ENCODE measurements at places on chromosomes 6 and 20.
A peak's percentile ranks its signal among the peaks of the same experiment; 100 is the strongest.

GRCh38 chr6:169783401-169783800 lies 32.0 kb downstream of the ERMARD start:
- no peak for DNase-seq

DNA sequence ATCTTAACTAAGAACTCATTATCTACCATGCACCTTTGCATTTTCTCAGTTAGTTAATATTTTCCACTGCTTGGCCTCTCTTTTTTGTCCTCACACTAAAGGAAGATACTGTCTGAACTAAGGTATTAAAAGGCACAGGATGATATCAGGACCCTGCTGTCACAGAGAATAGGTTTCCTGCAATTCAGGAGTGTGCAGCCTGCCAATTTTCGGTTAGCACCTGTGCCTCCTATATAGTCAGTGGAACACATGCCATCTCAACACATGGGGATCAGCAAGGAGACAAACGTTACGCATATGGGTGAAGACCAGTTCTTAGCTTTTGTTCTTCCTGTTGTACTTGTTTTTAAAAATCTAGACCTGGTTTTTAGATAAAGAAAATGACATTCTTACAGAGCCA lies 71.0 kb downstream of the FUT9 start:
- DNase-seq: no peak

DNA sequence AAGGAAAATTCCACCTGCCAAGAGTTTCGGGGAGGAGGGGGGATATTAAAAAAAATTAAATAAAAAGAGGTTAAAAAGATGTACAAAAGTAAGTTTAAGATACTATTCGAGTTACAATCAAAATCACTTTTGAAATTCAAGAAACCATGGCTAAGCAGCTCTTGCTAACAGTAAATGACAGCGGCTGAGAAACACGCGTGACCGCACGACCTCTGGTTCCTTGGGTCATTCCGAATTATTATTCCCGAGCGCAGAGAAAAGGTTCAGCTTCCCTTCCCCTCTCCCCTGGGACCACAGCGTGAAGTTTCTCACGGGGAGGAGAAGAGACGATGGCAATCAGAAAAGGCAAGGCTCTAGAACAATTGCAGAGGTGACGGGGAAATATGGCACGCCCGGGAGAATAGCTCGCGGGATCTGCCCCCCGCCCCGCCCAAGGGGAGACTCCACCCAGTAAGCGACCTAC lies 496 bp downstream of the TMEM242 start:
- no peak for DNase-seq

DNA sequence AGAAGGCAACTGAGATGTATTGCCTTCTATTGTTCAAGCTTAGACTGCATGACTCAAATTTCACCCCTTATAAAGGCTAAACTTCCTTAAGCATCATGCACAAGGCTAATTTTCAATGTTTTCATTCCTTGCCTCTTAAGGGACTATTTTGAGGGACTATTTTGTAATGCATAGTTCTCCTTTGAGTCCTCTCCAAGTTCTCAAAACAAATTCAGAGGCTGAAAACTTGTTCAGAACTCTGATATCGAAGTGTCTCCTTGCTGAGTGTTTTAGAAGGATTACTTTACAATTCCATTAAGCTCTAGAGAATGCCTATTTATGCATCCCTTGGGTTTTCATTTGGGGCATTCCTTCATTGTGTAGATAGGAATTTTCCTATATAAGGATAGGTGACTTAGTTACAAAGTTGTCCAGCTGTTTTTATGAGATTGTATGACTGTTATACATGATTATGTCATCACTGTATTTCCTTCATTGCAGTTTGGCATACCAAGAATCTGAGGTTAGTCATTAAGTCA lies 41.7 kb downstream of the COL19A1 start:
- DNase-seq: no peak

DNA sequence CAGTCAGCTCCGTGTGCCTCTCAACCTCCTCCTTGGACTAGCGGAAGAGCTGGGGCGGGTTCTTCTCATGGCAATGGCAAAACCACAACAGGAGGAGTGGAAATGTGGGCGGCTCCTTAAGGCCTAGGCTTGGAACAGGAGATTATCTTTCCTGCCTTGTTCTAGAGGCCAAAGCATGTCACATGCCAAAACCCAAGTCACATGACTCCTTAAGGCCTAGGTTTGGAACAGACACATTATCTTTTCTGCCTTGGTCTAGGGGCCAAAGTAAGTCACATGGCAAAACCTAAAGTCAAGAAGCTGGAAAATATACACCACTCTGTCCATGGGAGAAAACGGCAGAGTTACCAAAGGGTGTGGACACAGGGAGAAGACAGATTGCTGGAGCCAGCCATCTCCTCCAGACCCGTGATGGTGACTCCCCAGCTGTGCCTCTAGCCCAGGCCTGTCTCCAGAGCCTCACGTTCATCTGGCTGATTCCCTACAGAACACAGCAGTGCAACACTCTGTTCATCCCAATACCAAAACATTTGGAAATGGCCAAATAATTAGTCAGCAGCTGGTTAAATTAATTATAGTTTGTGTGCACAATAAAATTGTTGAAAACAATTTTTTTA lies 34.2 kb downstream of the ANKRD60 start:
- no peak for DNase-seq

DNA sequence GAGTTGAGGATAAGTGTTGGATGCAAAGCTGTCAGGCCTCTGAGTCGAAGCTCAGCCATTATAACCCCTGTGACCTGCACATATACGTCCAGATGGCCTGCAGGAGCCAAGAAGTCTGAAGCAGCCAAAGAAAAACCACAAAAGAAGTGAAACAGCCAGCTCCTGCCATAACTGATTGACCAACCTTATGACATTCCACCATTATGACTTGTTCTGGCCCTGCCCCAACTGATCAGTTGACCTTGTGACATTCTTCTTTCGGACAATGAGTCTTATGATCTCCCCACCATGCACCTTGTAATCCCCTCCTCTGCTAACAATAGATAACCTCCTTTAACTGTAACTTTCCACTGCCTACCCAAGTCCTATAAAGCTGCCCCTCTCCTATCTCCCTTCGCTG lies 133.7 kb upstream of the AGPAT4 start:
- DNase-seq: no peak

DNA sequence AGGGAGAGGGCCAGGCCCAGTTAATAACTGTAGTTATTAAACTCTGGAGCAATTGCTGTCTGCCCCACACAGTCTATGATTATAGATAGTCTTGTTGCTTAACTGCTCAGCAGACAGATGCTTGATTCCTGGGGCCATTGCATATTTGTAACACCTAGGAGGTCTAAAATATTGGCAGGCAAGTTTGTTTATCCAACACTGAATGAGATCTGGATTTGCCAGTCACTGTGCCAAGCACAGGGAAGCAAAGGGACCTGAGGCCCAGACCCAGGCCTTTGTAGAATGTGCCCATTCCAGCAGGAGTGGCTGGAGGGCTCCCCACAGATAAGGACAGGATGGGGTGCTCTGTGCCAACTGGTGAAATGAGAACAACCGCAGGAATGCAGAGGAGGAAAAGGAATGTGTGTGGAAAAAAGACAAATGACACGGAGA lies 17.6 kb upstream of the ENTPD6 start:
- no peak for DNase-seq

DNA sequence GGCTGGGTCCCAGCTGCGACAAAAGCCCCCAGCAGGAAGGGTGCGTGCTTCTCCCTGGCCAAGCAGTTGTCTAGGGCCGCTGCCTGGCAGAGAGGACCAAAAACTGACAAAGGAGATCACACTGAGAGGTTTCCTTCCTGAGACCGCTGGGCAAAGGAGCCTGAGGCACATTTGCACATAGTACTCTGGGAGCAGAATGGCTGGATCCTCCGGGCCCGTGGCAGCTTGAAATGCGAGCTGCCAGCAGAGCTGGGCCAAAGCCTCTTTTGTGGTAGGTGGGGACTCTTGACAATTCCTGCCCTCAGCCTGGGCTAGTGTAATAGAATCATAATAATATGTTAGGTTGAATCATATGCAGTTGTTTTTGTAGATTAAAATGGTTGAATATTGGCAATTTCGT lies 33.1 kb upstream of the RNF8 start:
- no peak for DNase-seq

GRCh38 chr20:24840121-24840713 lies 108.9 kb upstream of the CST7 start:
- DNase-seq: no peak

GRCh38 chr6:134123666-134124208 lies 71.3 kb upstream of the SLC2A12 start:
- DNase-seq: peak; percentile 19

DNA sequence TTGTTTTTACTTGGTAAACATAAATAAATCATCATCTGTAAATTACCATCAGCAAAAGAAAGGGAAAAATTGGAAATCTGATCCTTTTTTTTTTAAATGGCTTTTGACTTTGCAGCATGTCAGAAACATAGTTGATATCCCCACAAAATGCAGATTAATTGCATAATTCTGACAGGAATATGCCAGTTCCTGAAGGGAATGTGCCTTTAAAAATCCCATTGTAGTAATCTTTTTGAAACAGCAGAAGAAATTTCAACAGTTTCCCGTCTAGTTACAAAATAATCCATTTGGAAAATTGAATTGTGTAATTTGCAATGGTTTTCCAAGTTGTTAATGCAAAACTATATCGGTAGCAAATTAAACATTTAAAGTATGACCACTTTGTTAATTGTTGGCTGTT lies 95.2 kb downstream of the DOK5 start:
- DNase-seq: no peak

DNA sequence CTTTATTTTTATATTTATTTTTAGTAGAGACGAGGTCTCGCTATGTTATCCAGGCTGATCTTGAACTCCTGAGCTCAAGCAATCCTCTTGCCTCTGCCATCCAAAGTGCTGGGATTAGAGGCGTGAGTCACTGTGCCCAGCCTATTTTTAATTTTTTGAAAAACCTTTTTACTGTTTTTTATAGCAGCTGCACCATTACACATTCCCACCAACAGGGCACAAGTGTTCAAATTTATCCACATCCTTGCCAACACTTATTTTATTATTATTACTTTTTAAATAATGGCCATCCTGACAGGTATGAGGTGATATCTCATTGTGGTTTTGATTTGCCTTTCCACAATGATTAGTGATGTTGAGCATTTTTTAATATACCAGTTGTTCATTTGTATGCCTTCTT lies 42.5 kb downstream of the PACSIN1 start:
- no peak for DNase-seq

- DNase-seq: peak; percentile 61
Measured at GRCh38 chr20:47677635-47678453, 107.4 kb downstream of the SULF2 start.

GRCh38 chr20:1944345-1945091 lies 49.3 kb downstream of the SIRPA start:
- DNase-seq: no peak

- DNase-seq: peak; percentile 29
Measured at GRCh38 chr6:105402090-105402938, 568 bp downstream of the PREP start.

- no peak for DNase-seq
Measured at GRCh38 chr20:46212252-46212651, 94.1 kb downstream of the CD40 start.

DNA sequence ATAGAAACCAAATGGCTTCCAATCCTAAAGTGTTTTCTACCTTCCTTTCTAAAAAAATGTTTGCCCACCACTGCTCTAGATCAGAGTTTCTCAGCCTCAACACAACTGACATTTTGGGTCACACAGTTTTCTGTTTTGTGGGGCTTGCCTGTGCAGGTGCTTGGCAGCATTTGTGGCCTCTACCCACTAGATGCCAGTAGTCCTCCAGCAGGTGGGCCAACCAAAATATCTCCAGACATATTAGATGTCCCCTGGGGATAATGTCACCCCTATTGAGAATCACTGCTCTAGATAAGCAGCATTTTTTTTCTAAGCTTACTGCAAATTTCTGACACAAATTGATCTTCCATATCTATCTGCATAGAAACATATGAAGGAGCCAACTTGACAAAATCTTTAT lies 26.3 kb upstream of the EPM2A start:
- no peak for DNase-seq

GRCh38 chr6:7414811-7415210 lies 25.2 kb downstream of the RIOK1 start:
- DNase-seq: no peak

GRCh38 chr6:8875986-8876385 lies 440.6 kb upstream of the SLC35B3 start:
- no peak for DNase-seq

DNA sequence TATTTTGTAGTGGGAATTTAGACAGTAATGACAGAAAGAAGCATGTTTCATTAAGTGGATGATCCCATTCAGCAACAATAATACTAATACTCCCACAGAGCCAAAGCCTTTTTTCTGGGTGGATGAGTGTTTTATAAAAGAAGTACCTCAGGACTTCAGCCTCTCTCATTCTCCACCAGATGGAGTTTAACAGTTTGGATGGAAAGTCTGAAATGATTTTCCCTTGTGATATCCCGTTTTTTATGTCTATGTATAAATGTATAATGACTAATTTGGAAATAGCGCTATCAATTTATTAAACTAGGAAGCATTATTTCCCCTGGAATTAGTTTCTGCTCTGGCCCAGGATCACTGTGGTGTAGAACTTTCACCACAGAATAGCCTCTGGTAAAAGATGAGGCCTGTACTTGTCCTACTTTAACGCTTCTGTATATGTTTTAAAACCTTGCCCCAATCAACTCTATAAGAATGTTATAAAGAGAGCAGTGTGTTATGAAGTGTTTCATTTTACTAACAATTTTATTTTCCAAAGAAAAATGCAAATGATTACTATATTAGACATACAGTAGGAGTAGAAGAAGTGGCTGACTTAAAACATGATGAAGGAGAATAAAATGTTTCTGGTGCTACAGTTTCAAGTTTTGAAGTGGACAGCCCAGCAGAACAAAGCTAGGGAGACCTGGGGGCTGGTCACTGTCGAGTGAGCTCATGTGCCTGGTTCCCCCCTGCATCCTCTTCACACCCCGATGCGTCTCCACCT lies 135.6 kb downstream of the HIVEP1 start:
- no peak for DNase-seq

GRCh38 chr6:43544461-43544860 lies 27.6 kb downstream of the POLR1C start:
- DNase-seq: no peak

- no peak for DNase-seq
Measured at GRCh38 chr20:46148313-46149208, 30.4 kb downstream of the CD40 start.

- no peak for DNase-seq
Measured at GRCh38 chr6:90237350-90237990, 59.2 kb downstream of the BACH2 start.

- no peak for DNase-seq
Measured at GRCh38 chr6:42860036-42860435, 19.4 kb upstream of the RPL7L1 start.

GRCh38 chr6:15032015-15032414 lies 213.9 kb upstream of the JARID2 start:
- no peak for DNase-seq

GRCh38 chr6:113276601-113277000 lies 580.5 kb upstream of the MARCKS start:
- DNase-seq: no peak

- DNase-seq: no peak
Measured at GRCh38 chr6:148134592-148134991, 208.0 kb upstream of the SASH1 start.

All from NCI-H526 treated with DMSO at 0.1 percent for 48 hours (cell line).